T-helper 1 cell (primary cell): ENCODE measurements at places on chromosomes 6 and 20.

- no peak for DNase-seq
Observed at GRCh38 chr6:7859591-7859990, 51.0 kb downstream of the TXNDC5 start.

GRCh38 chr6:128161263-128161662 lies 260.4 kb upstream of the THEMIS start:
- DNase-seq = no peak

GRCh38 chr6:5425267-5425666 lies 164.0 kb downstream of the FARS2 start:
- DNase-seq = no peak

DNA sequence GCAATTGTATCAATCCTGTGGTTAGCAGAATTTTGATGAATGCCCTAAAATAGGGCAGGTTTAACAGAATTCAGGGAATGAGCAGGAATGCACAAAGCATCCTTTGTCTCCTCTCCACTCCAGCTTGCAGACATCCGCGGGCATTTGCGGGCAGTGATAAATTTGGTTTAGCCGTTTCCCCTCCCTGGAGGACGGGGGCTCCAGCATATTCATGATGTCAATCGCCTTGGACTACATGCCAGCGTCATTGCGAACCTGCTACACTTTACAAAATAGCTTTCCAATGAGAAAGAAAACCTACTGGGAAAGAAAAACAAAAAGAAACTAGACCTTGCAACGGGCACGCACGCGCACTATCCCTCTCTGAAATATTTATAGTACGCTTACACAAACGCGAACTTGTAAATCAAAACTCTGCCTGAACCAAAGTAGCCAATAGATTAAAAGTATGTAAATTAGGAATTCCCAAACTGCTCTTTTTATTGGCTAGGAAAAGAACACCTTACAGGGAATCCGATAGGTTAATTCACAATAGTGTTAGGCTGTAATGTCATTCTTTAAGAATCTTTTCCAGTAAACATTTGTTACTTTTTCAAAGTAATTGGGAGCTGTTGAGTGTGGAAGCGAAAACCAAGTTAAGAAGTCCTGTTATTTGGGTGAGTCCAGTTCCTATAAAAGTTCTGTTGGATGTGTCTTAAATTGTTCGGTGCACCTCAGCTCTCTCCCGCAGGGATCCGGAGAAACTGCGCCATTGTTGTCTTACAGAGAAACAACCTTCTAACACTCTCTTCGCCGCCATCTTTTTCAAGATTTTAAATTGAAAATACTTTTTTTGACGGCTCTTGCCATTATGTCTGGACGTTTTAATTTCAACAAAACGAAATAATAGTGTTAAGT lies 136.7 kb downstream of the HFE start:
- peak; percentile 57 for DNase-seq

DNA sequence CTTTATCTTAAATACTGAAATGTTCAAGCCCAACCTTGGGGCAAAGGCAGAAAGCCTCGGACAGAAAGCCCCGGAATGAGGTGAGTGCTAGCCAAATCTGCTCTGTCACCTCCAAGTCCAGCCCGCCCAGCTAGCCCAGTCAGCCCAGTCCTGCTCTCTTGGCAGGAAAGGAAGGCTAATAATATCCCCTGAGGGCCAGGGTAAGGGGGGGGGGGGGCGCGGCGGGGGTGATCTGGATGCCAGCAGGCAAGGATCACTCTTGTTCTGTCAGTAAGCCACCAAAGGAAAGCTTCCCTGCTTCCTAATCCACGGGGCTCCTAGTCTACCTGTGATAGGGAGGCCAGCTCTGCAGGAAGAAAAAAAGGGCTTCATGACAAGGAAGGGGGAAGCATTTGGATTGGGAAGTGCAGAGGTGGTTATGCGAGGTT lies 1.1 kb downstream of the NDRG3 start:
- DNase-seq = no peak

- DNase-seq = no peak
Observed at GRCh38 chr20:458776-459175, 3.6 kb downstream of the TBC1D20 start.

GRCh38 chr6:10662742-10663141 lies 31.7 kb downstream of the C6orf52 start:
- DNase-seq = no peak

- peak; percentile 100 for DNase-seq
Observed at GRCh38 chr20:35615667-35616464, at the start of gene SPAG4. TSS of gene SPAG4 (plus strand) at chr20:35615829. CDS start at chr20:35616004, 175 bp downstream.

DNA sequence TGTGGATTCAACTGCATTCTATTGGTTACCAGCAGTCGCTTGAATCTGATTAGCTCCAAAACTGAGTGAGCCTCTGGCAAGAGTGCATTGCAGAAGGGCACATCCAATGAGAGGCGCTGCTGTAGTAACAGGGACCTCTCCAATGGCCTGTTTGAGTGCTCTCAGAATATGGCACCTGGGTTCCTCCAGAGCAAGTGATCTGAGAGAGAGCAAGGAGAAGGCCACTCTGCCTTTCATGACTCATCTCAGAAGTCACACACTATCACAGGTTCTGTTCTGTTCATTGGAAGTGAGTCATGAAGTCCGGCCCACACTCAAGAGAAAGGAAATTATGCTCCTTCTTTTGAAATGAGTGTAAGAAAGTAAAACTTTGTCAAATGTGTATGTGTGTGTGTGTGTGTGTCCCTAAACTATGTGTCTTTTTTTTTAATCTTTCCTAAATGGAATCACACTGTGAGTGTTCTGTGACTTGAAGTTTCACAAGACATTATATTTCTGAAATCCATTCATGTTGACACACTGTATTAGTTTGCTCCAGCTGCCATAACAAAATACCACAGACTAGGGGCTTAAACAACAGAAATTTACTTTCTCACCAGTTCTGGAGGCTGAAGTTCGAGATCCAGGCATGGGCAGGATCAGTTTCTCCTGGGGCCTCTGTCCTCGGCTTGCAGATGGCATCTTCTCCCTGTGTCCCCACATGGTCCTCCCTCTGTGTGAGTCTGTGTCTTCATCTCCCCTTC lies 138.3 kb upstream of the CDYL start:
- peak; percentile 74 for DNase-seq

DNA sequence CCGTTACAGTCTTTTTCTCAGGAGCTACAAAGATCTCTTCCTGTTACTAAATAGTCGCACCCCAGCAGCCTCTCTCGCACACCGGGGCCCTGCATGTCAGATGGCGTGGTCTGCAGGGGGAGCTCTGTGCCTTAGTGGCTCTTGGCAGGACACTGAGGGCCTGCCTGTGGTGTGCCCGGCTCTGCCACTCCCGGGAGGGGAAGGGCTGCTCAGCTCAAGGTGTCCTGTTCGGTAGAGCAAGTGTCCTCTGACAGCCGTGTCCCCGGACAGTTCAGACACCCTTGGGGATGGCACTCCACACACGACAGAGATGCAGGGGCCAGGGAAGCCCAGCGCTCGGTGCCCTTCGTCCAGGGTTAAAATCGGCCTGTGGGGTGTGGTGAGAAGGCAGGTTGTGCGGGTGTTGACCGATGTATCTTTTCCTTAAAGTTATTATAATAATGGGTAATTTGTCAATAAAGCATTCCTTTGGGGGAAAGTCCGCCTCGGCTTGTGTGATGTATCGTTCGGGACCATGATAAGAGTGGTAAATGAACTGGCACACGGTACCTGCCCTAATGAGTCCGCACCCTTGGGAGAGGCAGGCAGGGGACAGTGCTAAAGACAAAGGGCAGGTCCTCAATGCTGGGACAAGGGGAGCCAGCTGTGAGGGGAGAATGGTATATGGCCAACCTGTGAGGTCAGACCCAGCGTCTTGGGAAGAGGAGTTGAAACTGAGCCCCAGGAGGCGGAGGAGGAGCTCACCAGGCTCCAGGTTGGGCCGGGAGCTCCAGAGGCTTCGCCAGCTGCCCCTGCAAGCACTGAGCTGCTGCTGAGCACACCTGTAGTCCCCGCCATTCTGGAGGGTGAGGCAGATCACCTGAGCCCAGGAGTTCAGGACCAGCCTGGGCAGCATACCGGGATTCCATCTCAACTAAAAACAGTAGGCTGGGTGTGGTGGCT lies 3.6 kb upstream of the DNAJC5 start:
- DNase-seq = no peak

DNA sequence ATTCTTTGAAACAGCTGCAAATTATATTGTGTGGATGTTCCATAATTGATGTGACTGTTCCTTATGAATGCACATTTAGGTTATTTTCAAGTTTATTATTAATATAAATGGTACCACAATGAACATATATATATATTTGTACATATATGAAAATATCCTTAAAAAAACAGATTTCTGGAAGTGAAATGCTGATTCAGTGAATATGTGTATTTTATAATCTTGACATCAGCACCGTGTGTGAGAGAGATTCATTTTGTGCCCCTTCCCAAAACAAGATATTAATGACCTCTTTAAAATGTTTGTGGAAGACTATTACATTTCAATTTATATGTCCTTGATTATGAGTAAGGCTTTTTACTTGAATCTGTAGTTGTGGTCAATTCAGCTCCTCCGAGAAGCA lies 75.7 kb upstream of the PTPRT start:
- no peak for DNase-seq

DNA sequence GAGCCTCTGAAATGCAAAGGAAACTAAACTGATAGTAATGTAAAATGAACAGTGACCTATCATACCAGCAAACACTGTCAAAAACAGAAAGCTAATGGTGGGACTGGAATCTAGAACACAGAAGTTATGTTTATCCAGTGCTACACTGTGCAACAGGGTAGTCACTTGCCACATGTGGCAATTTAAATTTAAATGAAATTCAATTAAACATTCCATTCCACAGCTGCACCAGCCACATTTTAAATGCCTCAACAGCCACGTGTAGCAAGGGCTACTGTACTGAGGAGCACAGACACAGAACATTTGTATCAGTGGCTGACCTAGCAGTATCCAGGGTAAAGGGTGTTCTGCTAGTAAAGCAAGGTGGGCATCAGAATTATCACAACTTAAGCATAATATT lies 5.6 kb upstream of the POLR1H start:
- DNase-seq = no peak

DNA sequence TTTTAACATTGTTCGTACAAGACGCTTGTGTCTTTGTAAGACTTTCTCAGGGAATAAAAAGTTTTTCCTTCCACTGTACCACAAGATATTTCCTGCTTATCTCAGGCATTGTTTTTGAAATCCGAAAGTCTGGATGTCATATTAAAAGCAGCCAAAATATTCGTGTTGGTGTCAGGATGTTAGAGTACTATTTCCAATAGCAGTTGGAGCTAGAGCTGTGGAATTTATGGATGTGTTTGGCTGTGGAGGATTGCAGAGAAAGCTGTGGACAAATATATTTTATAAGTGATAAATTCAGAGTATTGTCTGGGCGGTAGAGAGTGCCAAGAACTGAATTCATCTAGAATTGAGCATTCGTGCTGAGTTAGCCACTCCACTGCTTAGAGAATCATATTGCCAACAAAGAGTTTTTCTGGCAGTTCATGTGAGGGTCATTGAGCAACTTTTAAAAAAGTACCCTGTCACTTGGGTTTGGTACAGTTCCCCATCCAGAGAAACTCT lies 57.7 kb downstream of the ZDHHC14 start:
- no peak for DNase-seq

- no peak for DNase-seq
Observed at GRCh38 chr6:149026530-149026942, 279.7 kb downstream of the UST start.

DNA sequence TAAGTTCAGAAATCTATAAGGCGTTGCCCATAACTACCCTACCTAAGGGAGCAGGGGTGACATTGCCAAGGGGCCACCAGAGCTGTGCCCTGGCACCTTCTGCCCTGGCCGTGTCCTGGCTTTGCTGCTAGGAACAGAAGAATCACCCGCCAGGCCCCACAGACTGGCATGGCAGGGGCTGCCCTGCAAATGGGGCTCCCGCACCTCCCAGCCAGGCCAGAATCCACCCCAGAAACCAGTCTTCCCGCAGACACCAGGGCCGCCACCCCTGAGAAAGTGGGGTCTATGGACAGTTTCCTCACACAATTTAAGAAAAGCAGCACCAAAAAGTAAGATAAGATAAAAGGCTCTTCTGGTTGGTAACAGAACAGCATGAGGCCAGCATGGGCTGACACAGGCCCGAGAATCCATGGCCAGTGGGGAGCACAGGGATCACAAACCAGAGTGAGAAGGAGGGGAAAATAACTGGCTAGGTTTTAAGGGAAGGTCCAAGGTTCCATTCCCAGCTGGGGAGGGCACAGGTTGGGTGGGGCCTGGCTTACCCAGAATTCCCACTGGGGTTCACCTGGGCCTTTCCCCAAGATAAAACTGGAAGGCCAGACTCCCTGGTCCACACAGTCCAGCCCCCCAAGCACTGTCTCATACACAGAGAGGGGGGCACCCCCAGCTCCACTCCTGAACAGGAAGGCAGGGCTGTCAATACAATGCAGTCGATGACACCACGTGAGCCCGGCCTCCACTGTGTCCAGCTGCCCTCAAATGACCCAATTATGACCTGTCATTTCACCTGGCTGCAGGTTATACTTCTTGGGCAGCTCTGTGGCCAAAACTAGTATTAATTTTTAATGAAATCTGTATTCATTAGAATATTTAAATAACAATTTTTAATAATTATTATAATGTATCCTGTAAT lies 59.4 kb downstream of the PYGB start:
- no peak for DNase-seq

DNA sequence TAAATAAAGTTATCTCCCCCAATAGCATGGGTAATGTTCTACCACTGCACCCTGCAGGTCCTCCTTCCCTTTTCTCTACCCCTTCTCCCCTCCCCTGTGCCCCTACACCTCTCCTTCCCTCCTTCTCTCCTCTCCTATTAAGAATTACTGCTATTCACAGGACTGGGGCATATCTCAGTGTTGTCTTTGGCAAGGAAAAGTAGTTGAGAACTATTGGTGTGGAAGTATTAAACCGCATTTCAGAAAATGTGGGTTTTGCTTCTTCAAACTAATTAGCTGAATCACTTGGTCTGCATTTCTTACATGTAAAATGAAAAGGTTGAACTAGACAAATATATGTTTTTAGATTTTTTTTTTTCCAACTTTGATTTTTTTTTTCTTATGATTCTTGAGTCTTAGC lies 296.3 kb downstream of the CDKAL1 start:
- no peak for DNase-seq

GRCh38 chr6:153957394-153957793 lies 81.6 kb upstream of the OPRM1 start:
- DNase-seq = no peak

DNA sequence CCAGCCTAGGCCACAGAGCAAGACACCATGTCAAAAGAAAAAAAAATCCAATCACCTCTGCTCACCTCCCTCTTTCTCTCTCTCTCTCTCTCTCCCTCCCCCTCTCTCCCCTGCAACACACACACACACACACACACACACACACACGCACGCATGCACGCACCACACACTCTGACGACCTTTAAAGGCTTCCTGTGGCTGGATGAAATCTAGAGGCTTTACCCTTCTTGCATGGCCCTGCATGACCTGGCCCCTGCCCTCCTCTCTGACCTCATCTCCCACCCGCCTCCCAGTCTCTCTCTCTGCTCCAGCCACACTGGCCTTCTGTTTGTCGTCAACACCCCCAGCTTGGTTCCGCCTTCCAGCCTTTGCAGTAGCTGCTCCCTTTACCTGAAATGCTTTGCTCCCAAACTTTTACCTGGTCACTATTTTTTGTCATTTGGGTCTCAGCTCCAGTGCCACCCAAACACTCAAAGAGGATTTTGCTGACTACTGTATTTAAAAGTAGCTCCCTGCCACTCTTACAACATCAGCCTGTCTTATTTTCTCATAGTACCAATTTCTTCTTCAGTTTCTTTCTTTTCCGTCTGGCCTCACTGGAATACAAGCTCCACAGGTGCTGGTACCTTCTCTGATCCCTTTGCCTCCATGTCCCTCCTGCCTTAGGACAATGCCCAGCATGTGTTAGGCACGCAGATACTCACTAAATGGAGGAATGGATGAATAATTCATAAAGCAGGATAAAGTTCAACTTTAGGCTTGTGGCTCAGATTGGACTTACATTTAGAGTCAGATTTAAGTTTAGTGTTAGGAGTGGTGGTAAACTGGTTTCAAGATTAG lies 4.3 kb upstream of the LTA start:
- DNase-seq = no peak
